Foreskin fibroblast (primary cell): ENCODE measurements at places on chromosomes 2 and 18.

GRCh38 chr2:37563375-37564015 lies 107.9 kb downstream of the CDC42EP3 start:
- no peak for DNase-seq

DNA sequence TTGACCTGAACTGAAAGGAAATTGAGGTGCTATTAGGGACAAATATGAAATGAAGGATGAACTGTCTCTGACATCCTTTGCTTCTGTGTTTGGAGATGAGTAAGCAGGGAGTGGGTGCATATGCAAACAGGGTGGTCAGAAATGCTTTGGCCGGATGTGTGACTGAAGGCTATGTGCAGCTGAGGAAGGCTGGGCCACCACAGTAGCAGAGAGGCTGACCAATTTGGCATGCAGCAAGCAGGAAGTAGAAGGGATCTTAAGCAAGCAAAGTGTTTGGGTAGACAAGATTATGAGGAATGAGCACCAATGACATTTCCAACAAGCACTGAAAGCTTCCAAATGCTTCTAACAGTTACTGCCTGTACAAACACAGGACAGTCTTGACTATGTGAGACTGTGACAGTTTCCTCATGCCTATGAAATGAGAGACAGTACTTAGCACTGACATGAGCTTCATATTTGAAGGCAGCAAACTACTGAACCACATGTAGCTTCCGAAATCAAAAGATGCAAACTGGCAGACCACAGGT lies 3.3 kb upstream of the ACTR3 start:
- peak; percentile 95 for DNase-seq

DNA sequence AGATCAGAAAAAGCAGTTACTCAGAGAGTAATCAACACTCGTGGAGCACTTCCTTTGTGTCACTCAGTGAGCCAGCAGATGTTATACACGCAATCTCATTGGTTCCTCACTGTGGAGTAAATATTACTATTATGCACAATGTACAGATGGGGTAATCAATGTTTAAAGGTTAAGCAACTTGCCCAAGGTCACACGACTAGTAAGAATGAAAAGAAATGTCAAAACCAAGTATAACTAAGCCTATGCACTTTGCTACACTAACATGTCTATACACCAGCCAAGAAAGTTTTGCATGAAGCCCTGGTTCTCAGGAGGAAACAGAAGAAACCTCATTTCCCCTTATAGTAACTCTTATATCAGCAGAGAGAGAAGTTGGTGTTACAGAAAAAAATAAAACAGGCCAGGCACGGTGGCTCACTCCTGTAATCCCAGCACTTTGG lies 5.4 kb downstream of the METTL21A start:
- peak; percentile 40 for DNase-seq

GRCh38 chr18:6370410-6370809 lies 44.3 kb downstream of the L3MBTL4 start:
- no peak for DNase-seq

DNA sequence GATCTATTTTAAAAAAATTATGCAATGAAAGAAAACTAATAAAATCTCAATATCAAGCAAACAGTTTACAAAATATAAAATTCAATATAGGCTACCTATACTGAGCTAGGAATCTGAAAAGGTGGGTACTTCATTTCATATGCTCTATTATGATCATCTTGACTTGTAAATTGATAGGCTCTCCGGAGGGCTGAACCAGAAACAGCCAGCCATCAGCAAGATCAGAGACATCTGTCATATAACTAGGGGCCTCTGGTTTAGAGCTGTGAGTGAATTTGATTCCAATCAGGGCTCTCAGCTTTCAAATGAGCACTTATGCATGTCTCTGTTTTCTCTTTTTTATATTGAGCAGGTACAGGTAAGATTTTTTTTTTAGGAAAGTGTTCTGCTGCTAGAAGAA lies 114.2 kb downstream of the SPHKAP start:
- no peak for DNase-seq

- no peak for DNase-seq
These were observed 274.8 kb downstream of the AGAP1 start for GRCh38 chr2:235768606-235769005.

GRCh38 chr2:196891136-196891535 lies 35.4 kb downstream of the PGAP1 start:
- no peak for DNase-seq

DNA sequence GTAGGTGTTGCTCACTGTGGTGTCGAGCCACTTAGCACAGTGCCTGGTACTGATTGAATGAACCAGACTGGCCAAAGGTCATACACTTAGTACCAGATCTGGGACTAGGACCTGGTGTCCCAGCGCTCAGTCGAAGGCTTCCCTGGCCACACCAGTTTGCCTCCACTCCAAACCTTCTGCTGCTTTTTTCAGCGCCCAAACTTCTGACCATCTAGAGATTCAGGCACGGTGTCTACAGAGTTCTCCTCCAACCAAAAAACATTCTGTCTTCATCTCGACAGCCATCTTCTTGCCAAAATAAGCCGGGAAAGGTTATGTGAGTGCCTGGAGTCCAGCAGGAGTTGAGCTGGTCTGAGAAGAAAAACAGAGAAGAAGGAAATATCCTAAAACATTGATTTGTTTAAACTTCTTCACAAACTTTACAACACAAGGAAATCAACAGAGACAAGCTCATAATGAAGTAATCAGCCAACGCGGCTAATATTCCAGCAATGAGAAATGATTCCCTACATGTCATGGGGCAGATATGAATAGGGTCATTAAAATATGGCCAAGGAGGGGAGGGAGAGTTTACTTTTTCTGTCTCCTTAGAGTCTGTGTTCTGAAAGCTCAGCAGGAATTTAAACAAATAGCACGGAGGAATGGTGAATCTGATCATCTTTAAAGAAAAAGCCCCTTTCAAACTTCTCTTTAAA lies 2.3 kb upstream of the GLI2 start:
- DNase-seq, result no peak

GRCh38 chr2:43443282-43443681 lies 152.6 kb downstream of the THADA start:
- no peak for DNase-seq

DNA sequence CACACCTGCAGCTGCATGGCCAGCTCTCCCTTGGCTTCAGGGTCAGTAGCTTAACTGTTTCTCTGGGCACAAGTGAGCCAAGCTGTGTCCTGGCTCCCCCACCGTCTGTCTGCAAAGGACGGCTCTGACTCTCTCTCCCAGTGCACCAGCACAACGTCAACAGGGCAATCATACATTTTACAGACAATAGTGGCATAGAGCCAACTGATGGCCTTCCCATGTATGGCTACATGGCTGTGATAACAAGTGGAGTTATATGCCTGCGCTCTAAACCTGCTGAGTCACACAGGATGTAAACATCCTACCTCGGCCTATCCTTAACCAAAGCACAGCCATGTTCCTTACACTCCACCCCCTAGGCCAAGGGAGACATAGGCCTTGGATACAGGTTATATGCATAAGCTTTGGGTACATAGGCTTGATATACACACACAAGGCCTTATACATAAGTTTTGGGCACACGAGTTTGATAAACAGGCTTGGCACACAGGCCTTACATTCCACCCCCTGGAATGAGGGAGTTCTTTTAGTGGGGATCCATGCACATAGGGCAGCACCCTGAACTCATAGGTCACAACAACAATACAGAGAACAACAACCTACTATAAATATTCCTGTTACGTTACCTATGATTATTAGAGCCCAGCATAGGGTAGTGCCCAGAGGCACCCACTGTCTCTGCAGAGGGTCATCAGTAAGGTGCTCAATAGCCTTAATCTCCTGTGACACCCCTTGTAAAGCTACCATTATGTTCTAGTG lies 17.7 kb downstream of the PHOSPHO2 start:
- DNase-seq, result no peak

GRCh38 chr18:74819433-74820059 lies 221.9 kb downstream of the ZNF407 start:
- DNase-seq, result no peak

GRCh38 chr2:238242731-238243495 lies 3.1 kb upstream of the HES6 start:
- no peak for DNase-seq

DNA sequence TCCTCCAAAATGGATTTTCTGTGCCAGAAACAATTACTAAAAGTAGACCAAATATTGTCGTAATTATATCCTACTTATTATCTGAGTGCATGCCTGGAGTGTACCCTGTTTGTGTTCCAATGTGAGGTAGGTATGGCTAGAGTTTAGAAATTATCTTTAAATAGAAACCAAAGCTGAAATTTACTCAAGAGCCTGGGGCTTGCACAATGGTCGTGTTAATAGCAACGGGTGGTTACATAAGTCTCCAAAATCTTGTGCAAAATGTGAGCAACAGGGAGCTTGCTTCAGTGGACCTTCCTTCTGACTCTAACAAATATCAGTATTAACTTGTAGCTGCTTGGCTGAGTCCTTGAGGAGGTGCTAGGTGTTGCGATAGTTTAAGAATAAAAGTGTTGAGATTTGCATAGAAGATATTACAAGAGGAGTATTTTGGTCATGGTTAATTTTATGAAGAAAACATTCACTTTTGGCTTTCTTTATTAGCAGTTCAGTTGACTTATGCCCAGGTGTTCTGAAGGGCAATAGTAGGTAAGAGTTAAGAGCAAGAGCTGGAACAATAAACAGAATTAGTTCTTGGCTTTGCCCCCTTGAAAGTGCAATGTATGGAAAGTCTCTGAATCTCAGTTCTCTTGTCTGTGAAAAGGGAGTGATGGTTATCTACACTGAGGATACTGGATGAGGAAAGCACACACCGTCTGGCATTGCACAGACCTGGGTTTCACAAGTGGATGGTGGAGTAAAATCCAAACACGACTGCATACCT lies 4.6 kb downstream of the CXCR4 start:
- no peak for DNase-seq

DNA sequence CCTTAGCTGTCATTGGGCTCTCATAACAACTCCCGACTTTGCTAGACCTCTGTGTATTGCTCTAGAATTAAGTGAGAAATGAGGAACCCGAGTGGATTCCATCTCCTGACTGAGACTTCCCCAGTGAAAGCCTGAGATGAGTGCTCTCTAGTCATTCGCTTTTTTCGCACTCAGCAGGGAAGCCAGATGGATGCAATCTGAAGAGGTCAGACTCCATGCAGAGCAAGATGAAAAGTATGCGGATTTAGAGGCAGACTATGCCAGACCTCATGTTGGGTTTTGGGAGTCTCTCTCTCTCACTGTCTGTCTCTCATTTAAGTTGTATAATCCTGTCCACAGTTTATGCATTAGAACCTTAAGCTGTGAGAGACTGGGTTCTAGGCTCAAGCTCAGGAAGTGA lies 88.6 kb downstream of the SLC5A7 start:
- DNase-seq, result no peak

- DNase-seq, result no peak
These were observed 636.3 kb downstream of the TSN start for GRCh38 chr2:122391726-122392125.

- DNase-seq, result peak; percentile 51
These were observed 13.7 kb downstream of the SOS1 start for GRCh38 chr2:39107156-39107555.

- no peak for DNase-seq
These were observed 16.6 kb downstream of the MAP4K4 start for GRCh38 chr2:101714118-101714517.

DNA sequence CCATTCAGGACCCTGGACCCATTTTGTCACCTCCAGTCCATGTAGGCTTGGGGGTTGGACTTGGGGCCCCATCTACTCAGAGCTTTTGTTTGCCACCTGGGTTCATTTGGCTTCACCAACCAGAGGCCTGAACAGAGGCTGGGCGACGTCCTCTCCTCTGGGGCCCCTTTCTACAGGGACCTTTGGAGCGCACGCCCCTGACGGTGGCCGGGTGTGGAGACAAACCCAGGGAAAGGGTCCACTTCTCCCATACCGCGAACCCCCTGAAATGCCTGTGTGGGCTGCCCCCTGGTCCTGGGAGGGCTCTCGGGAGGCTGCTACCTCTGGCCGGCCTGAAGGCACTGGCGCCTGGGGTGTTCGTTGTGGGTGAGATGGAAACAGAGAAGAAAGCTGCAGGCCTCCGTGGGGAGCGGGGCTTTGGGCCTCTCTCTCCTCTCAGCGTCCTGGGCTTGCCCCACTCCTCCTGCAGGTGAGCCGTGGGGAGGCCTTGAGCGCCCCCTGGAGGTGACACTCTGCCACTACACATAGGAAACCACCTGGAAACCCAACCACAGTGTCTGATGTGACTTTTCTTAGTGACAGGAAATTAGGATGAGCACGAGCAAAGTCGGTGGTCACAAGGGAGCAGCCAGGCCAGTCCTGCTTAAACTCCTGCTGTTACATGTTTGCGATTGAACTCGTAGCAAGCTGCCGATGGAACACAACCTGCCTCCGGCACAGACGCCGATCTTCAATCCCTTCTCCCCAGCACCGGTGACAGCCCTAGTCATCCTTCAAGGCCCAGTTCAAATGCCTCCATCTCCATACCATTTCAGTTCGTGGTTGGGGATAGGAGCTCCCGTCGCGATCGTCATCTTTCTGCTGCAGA lies 12.0 kb upstream of the NTSR2 start:
- DNase-seq, result no peak

DNA sequence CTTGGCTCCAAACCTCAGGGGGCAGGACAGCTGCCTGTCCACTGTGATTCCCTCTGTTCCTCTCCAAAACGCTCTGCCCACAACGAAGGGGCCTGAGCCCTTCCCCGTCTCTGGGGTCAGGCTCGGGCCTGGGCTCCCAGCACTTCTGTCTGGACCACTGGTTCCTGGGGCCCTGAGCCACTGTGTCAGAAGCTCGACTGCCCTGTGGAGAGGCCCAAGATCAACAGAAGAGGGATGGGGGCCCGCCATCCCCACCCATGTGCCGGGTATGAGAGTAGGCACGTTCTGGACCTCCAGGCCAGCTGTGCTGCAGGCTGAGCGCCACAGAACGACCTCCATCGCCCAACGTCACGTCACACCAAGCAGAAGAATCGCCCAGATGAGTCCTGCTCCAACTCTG lies 119.9 kb upstream of the HS6ST1 start:
- no peak for DNase-seq

DNA sequence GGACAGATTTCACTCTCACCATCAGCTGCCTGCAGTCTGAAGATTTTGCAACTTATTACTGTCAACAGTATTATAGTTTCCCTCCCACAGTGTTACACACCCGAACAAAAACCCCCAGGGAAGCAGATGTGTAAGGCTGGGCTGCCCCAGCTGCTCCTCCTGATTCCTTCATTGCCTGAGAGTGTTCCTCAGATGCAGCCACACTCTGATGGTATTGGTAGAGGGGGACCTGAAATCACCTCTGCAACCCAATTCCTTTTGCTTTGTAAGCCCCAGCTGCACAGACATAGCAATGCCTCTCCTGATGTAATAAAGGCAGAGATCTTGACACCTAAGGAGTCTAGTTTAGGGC lies 1529.8 kb downstream of the RPIA start:
- no peak for DNase-seq

- no peak for DNase-seq
These were observed 432.0 kb upstream of the FAM98A start for GRCh38 chr2:34031097-34031496.

GRCh38 chr2:221397187-221397586 lies 174.9 kb downstream of the EPHA4 start:
- peak; percentile 35 for DNase-seq
